CD4-positive, alpha-beta T cell treated with Interferon gamma for 1 hour (primary cell): ENCODE measurements at places on chromosomes 2 and 18.

DNA sequence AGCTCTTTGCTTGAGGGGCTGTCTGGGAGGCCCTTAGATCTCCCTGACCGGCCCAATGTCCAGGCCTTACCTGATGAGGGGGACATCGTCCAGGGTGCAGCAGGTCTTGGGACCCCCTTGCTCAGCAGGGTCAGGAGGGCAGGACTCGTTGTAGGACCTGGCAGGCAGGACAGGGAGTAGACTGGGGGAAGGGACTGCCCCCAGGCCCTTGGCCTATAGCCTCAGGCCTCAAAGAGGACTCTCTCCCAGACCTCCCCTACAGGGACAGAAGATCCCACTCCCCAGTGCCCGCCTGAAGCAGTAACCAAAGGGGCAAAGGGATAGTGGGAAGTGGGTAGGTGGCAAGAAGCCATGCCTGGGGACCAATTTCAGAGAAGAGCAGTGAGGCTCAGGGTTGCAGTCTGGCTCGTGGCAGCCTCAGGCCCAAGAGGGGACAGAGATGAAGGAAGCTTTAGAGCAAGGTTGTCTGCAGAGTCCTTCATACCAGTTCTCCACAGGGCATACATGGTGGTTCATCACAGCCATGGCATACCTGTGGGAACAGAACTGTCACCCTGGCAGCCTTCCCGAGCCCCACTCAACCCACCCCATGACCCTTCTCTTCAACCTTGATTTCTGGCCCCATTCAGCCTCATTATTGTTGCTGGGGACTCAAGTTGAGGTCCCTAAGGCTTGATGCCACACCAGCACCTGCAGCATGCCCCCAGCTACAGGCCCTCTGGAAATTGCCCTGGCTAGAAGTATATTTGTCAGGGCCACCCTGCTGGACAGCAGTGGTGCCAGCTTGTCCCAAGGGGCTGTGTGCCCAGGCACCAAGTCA lies 1.3 kb downstream of the TMEM150A start:
- DNase-seq, result no peak

- DNase-seq, result no peak
Observed at GRCh38 chr2:33925311-33925710, 326.2 kb upstream of the FAM98A start.

DNA sequence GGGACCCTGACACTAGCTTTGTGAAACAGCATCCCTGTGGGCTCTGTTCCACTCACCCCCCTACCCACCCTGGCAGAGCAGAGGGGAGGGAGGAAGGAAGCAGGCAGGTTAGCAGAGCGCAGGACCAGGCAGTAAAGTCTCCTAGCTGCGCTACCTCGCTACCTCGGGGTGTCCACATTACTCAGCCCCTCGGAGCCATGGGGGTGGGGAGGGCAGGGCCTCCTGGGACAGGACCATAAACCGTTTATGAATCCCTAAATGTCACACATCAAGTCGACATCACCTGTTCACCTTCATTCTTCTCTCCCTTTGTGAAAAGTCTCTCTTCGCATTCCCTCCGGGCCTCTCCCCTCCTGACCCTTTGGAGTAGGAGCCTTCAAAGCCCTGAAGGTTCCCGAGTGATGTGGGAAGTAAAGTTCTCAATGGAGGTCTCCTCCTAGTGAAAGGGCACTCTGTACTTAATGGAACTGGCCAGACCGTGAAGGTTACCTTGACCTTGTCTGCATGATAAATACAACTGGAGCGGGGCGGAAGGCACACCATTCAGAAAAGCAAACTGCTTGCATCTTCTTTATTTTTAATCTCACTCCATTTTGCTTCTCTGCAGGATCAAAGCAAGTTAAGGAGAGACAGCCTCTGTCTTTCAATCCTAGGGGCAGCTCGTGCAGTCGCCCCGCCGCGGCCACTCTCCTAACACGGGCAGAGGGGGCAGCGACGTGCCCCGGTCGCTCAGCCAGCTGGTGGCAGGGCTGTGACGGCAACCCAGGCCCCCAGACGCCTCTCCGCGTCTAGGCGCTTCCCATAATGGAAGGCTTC lies 23.7 kb upstream of the SMAD7 start:
- no peak for DNase-seq

DNA sequence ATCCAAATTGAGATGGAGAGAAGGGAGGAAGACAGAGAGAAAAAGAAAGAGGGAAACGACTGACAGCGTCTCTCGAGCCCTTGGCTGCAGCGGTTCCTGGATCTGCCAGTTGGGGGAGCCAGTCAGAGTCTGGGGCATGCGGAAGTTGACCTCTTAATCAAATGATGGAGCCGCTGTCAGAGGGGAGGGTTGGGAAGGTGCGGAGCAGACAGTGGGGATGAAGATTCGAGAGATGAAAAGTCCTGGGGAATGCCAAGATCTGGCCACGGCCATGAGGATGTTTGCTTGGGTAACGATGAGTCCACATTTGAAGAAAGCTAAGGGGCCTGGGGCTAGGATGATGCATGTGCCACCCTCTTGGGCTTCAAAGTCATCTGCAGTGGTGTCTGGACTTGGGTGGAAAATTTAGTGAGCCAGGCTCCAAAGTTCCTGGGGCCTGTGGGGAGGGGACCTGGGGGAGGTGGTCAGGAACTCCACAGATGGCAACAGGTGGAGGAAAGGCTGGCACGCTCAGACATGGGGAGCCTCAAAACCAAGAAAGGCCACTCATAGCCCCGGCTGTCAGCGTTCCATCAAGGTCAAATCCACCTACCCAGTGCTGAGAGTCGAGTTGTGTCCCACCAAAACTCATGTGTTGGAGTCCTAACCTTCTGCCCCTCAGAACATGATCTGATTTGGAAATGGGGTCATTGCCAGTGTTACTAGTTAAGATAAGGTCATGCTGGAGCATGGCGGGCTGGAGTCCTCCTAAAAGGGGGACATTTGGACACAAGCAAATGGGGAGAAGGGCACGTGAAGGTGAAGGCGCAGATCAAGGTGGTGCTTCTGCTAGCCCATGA lies 200.1 kb downstream of the NDUFA10 start:
- no peak for DNase-seq

DNA sequence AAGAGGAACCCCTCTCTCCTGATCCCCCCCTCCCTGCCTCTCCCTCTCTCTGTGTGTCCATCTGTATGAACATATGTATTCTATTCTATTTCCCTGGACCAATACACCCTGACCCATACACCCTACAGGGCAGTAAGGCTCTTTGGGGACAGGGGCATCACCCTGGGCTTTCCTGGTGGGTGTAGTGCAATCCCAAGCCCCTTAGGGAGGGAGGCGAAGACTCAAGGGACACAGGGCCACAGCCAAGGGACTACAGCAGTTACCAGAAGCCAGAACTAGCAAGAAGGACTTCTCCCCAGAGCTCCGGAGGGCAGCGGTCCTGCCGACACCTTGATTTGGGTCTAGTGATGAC lies 214.2 kb upstream of the RAB6C start:
- no peak for DNase-seq
